Esophagus mucosa (tissue), 1 donor: ENCODE measurements at places on chromosomes 12 and 14. TPM values are rescaled to one million over a fixed set of nuclear protein-coding genes. Genes with fewer than 3 reads are reported as not detected.

The GPR65 gene
- 0.20 TPM for total RNA-seq

The PSMB5 gene
- 105 TPM for total RNA-seq

The BHLHE41 gene
- 5.8 TPM for total RNA-seq

The TMEM119 gene
- total RNA-seq, result 2.0 TPM

GRCh38 chr14:42792166-42792565 is 1185.5 kb downstream of the LRFN5 start:
- ATAC-seq, result no peak

DNA sequence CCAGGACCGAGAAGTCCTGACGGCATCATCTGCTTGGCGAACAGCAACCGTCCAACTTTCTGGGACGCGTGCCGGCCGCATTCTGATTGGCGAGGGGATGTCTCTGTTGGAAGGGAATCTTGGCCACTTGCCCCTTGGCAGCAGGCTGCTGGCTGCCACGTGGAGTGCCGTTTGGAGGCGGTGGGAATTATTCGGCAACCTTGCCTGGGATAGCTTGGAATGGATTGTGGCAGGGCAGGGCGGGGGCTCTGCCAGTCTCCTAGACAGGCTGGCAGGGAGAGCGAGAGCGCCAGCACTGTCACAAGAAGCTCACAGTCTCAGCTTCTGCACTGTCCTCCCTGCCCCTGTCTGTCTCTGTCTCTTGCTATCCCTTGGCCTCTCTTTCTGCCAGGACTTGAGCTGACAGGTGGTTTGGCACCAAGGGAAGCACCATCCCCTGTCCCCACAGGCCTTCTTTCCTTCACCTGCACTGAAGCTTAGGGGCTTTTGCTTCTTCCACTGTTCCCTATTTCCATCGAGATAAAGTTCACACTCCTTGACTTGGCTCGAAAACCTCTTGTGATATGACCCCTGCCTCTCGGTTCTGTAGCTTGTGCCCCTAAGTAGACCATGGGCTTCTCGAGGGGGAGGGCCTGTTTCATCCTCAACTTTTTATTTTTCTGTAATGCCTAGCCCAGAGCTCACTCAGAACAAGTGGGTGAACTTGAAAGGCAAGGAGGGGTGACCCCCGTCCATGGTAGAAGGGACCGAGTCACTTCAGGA is 201.9 kb downstream of the PHETA1 start:
- ATAC-seq, result no peak

DNA sequence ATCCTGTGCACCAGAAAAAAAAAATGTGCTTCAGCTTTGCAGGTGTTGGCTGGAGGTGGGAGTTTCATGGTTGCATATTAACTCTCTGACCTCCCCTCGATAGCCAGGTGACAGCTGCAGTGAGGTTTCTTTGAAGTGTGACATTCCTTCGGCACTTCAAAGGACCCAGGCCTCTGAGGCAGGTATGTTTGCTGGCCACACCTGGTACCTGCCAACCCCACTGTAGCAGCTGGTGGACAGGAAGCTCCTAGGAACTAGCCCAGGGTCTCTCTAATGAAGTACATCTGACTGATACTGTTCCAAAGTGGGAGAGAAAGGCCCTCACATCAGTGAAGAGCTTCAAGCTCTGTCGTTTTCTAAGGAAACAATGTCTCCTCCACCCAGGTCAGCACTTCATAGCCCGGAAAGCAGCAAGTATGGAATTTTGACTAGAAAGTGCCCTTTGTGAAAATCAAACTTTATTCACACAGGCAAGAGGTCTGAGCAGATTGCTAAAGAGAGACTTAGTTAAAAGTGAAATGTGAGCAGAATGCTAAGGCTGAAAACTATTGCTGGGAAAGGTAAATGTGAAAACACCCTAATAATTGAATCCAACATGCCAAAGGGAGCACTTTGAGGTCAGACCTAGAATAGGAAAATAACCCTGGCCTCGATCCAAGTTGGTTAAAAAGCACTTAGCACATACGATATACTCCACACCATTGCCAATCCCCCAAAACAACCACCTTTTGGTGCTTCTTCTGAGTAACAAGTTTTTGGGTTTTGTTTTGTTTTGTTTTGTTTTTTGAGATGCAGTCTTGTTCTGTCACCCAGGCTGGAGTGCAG is 71.3 kb downstream of the PHLDA1 start:
- no peak for ATAC-seq

DNA sequence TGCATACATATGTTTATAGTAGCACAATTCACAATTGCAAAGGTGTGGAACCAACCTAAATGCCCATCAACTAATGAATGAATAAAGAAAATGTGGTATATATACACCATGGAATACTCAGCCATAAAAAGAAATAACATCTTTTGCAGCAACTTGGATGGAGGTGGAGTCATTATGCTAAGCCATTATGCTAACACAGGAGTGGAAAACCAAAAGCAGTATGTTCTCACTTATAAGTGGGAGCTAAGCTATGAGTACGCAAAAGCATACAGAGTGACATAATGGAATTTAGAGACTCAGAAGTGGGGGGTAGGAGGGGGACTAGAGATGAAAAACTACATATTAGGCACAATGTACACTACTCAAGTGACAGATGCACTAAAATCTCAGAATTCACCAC is 16.2 kb upstream of the SPTSSA start:
- ATAC-seq, result no peak

- no peak for ATAC-seq
These were observed 282.0 kb upstream of the PPFIA2 start for GRCh38 chr12:82040987-82041743.

DNA sequence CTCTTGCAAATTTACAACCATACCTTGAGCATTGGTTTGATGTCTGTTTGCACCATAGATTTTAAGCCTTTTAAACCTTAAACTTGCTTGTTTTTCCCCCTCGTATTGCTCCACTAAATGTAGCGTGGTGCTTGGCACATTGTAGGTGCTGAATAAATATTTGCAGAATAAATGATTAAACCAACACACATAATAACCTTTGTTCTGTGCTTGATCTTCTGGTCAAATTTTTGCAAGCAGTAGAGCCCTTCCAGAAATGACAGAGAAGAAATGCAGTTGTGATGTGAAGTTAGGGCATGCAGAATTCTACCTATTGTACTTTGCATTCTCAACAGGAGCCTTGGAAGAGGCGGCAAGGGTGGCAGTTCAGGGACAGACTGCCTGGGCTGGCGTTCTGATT is 394.4 kb upstream of the TBX3 start:
- no peak for ATAC-seq

GRCh38 chr12:91743704-91744321 is 401.8 kb downstream of the BTG1 start:
- no peak for ATAC-seq

- no peak for ATAC-seq
These were observed 12.8 kb downstream of the PGF start for GRCh38 chr14:74942608-74943007.
